KG1 (cell line): ENCODE measurements at places on chromosomes 1 and 21.
A peak's percentile ranks its signal among the peaks of the same experiment; 100 is the strongest.

GRCh38 chr1:209187589-209187988 lies 395.9 kb upstream of the CAMK1G start:
- DNase-seq, result no peak

GRCh38 chr1:21631944-21632887 lies 36.9 kb downstream of the RAP1GAP start:
- no peak for DNase-seq

GRCh38 chr1:10540277-10541005 lies 65.7 kb downstream of the PEX14 start:
- DNase-seq, result no peak

- no peak for DNase-seq
Observed at GRCh38 chr1:241846862-241847539, 1.0 kb upstream of the EXO1 start.

- DNase-seq, result peak; percentile 49
Observed at GRCh38 chr1:229579059-229579673, 20.7 kb upstream of the ABCB10 start.

- DNase-seq, result no peak
Observed at GRCh38 chr1:95028954-95029353, 43.8 kb downstream of the ALG14 start.

DNA sequence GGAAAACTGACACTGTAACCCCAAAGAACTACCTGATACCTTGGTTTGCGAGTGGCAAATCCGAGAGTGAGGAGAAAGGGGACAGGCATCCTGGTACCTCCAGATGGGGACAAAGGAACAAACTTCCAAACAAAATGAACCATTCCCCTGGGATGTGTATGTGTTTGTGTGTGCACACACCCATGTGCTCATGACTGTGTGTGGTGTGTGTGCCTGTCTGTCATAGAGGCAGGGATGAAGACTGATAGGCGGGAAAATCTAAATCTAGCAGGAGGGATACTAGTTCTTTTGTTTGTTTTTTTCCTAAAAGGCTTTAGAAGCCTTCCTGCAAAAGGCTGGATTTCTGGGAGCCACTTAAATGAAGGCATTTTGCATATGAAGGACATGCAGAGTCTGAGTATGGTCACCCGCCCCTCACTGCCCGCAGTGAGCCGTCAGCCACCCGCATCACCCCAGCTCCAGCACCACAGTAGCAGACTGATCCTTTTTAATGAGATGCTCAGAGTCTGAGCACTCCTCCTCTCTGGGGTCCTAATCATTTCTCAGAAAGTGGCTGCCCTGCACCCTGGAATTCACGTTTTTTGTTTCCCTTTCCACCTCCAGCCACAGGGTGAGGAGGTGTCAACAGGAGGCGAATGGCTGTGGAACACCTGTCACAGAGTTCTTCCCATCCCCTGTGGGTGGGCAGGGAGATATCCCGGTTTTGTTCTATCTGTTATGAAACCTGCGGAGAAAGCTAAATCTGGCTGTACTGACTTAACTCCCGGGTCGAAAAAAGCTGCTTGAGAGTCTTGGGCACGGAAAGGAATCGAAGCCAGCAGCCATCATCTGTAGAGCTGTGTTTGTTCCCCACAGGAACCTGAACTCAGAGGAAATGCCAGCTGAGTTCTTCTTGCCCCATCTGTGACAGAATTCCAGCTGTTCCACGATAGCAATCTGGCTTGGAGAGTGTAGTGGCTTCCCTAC lies 34.9 kb downstream of the UTP25 start:
- no peak for DNase-seq

DNA sequence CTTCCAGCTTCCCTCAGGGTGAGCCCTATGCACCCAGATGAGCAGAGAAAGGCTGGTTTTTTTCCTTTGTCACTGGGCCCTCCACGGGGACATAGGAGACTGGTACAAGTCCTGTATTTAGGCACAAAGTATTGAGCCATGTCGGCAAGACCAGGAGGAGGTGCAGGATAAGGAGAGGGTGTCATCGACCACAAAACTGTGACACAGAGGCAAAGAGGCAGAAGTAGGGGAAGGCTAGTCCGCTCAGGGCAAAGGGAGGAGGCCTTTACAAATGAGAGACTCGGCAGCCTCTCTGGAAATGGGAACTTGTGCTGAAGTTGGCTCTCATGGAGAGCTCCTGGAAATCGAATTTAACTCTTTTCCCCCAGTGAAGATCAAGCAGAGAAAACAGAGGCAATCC lies 70.7 kb upstream of the CAMK1G start:
- no peak for DNase-seq

DNA sequence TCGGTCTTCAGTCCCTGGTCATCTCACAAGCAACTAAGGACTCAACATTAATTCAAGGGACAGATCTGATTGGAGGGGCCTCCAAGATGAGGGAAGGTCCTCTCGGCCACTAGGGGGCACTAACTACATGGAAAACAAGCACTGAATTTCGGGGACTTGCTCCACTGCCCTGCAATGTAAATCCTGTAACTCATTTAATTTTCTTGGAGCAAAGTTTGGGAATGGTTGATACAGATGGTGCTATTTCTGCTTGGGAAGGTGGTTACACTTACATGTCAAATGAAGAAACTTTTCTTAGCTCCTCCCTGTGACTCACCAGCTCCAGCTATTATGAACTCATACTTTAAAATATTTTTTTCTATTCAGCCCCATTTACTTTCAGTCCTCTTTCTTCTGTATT lies 97.4 kb upstream of the KCNJ15 start:
- DNase-seq, result peak; percentile 44

- no peak for DNase-seq
Observed at GRCh38 chr1:182261655-182262054, 129.9 kb downstream of the GLUL start.

DNA sequence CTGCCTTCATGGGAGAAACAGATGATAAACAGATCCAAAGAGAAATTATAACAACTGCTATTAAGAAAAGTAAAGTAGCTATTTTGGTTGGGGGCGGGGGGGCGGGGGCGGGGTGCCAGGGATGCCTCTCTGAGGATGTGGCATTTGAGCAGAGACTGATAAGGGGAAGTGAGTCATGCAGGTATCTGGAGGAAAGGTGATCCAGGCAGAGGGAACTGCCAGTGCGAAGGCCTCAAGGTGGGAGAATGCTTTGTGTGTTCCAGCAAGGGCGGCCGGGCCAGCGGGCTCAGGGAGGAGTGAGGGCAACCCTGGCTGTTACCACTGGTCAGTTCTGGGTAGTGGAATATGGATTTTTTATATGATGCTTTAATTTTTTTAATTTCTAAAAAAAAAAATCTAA lies 7.0 kb upstream of the TNFRSF1B start:
- DNase-seq, result no peak

- DNase-seq, result no peak
Observed at GRCh38 chr1:194039578-194039977, 853.2 kb upstream of the B3GALT2 start.

GRCh38 chr21:35088319-35088771 lies 39.2 kb upstream of the RUNX1 start:
- DNase-seq, result no peak

DNA sequence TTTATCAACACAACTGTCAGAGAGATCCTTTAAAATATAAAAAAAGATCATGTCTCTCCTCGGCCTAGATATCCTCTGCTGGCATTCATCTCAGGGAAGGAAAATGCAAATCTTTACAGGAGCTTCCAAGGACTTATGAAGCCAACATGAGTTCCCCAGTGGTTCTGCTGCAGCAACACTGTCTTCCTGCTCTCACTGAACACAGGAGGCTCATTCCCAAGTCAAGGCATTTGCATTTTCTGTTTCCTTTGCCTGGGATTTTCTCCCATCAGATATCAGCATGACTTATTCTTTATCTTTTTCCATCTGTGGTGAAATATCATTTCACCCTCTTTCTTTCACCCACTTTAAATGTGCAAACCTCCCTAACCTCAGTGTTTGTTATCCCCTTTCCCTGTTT lies 513.8 kb upstream of the ZP4 start:
- no peak for DNase-seq

GRCh38 chr1:160705742-160706141 lies 5.9 kb downstream of the CD48 start:
- no peak for DNase-seq

DNA sequence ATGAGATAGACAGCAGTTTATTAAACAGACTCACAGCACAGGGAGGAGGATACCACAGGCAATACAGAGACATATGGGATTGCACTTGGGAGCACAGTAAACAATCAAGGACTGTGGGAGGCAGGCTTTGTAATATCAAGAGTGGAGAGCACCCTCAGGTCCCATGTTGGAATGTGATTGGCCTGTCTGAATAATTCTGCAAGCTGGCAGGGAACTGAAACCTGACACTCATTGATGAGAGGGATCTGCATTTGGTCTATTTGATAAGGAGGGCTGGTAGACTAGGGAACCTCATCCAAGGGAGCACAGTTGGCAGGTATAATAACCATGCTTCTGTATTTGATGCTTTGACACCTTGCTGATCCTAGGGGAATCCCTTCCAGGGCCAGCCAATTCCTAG lies 69.9 kb upstream of the PRMT6 start:
- no peak for DNase-seq

DNA sequence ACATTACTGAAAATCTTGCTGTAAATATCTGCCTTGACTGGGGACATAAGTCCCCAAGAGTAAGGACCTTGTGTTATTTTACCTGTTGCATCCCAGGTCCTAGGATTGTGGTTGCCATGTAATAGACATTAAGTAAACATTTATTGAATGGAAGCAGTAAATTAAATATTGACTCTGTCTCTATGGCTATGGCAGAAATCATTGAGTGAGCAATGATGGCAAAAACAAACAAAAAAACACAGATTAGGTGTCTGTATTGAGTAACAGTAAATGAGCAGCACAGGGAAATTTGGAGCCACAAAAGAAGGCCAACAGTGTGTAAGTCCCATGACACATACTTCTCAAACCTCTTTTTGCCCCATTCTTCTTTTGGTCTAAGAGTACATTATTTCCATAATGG lies 240.4 kb downstream of the NFIA start:
- DNase-seq, result no peak

DNA sequence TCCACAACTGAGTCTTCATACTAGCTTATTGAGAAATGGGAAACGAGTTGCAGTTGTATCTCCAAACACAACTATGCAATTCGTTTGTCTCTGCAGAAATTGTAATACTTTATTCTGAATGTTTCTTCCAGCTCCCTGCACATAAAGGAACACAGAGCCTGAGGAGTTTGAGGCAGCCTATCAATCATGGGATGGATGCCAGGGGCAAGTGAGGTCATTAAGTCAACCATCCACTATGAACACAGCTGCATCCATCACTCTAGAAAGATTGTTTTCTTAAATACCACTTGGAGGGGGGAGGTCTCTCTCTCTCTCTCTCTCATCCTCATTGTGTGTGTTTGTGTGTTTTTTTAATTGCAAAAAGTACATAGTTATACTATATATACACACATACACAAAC lies 2.9 kb upstream of the PSMB2 start:
- no peak for DNase-seq

- DNase-seq, result no peak
Observed at GRCh38 chr1:24708938-24709337, 36.3 kb upstream of the CLIC4 start.

DNA sequence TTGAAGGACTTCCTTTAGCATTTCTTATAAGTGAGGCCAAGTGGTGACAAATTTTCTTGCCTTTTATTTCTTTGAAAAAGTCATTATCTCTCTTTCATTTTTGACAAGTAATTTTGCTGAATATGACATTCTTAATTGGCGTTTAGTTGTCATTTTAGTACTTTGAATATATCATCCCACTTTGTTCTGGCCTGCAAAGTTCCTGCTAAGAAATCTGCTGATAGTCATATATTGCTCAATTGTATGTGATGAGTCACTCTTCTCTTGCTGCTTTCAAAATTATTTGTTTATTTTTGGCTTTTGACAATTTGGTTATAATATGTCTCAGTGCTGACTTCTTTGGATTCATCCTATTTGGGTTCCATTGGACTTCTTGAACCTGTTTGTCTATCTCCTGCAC lies 312.6 kb downstream of the DUSP10 start:
- DNase-seq, result no peak

DNA sequence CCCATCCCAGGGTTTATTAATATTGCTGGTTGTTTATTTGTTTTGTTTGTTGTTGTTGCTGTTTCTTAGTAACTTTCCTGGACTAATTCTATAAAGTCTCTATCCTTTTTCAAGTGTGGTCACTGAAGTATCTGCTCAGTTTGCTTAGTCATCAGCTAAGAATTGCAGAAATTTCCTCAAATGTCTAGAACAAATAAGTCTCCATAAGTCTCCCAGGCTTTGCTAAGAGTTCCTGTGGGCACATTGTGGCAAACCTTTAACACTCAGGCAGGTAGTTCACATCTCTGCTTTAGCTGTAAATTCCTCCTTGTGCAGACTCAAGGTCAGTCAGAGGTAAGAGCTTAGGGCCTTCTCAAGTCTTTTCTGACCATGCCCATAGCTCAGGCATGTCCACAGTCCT lies 38.9 kb upstream of the C1orf185 start:
- DNase-seq, result no peak

- DNase-seq, result no peak
Observed at GRCh38 chr1:204575221-204576190, 59.3 kb downstream of the MDM4 start.

GRCh38 chr1:8409606-8410005 lies 91.7 kb downstream of the SLC45A1 start:
- DNase-seq, result no peak

DNA sequence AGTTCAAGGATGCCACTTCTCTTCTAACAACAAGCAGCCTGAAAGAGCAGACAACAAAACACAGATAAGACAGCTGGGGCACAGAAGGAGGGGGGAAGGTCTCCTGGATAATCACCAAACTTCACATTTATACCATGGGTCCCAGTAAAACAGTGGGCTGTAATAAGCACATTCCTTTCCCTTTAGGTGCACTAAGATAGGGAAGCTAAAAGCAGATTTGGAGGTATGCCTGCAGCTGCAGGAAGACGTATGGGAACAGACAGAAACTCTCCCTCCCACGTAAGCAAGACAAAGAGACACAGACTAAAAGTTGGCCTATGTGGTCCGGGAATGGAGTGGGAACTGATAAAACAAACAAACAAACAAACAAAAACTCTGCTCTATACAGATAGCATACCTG lies 612.1 kb downstream of the MRPL39 start:
- DNase-seq, result no peak

- no peak for DNase-seq
Observed at GRCh38 chr21:33977017-33977720, 61.6 kb upstream of the ATP5PO start.

GRCh38 chr1:153741986-153742385 lies 14.1 kb downstream of the INTS3 start:
- no peak for DNase-seq

DNA sequence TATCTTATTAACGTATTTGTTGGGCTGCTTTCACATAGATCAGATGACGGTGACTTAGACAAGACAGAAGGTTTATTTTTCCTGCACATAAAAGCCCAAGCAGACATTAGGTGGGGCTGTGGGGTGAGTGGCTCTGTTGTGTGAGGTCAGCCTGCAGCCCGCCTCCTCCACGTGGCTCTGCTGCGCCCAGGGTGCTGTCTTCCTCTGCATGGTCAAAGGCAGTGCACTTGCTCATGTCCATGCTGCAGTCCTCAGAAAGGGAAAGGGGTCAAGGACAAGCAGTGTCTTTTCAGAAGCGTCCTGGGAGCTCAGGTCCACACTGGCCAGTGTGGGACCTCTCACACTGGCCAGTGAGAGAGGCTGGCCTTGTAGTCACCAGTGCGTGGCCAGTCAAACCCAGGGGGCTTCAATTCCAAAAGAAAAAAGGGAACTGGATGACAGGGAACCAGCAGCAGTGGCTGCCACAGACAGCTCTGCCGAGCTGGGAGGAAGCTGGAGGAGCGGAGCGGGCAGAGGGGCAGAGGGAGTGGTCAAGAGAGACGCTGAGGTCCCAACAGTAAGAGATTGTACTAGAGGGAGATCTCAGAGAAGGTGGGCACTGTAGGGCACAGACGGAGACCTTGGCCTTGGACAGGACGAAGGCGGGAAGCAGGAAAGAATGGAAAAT lies 35.9 kb upstream of the SLC45A1 start:
- no peak for DNase-seq
